ENCODE measurements at places on chromosomes 7 and 10. TPM values are rescaled to one million over a fixed set of nuclear protein-coding genes. Genes with fewer than 3 reads are reported as not detected.

GRCh38 chr7:25788371-25788770 is 363.6 kb upstream of the NFE2L3 start:
- H3K4me1 ChIP-seq: no peaks in the 10 kb centered on the region
- no peaks in the 10 kb centered on the region for H3K36me3 ChIP-seq
- H3K27me3 ChIP-seq: peaks cover 11% of the 10 kb centered on the region
- DNase-seq: no peak
- H3K27ac ChIP-seq: no peak overlapping the region

MARVELD1 gene
- 3.4 TPM for total RNA-seq

- H3K4me3 ChIP-seq: no peak overlapping the region
- DNase-seq: no peak
- H3K27ac ChIP-seq: no peak overlapping the region
- no peaks in the 10 kb centered on the region for H3K27me3 ChIP-seq
- no peaks in the 10 kb centered on the region for H3K36me3 ChIP-seq
- no peaks in the 10 kb centered on the region for H3K4me1 ChIP-seq
Measured at GRCh38 chr7:158365267-158365666, 222.4 kb downstream of the PTPRN2 start.

DNA sequence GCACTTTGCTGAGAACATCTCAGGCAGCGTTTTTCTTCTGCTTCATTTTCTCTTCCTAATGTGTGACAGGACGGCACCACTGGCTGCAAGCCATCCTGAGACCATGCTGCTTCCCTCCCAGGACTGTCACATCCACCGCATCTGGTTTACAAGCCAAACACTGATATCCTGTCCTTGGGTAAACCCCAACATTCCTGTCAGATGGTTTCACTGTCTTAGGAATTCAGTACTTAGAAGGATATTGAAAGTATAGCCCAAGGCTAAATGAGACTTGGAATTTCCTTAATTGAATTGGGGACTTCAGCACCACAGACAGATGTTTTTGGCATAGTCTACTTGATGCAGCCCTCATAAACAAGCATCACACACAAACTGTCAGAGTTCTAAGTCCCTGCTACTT is 74.2 kb upstream of the PLXNA4 start:
- no peak overlapping the region for H3K4me3 ChIP-seq
- no peaks in the 10 kb centered on the region for H3K27me3 ChIP-seq

DNA sequence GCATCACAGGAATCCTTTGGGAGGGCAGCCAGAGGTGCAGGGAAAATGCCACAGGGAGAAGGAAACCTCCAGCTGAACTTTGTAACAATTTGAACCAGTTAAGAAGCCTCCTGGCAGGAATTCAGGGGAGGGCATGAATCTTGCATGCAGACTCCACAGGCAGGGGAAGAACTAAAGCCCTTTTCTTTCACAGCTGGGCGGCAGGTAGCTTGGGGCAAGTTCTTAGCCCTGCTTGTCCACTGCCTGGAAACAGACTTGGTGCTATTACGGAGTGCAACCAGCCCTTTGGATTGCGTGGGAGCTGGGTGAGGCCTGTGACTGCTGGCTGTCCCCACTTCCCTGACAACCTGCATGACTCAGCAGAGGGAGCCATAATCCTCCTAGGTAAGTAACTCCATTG is 51.7 kb upstream of the ADAM12 start:
- H3K27me3 ChIP-seq: no peaks in the 10 kb centered on the region
- H3K4me1 ChIP-seq: no peaks in the 10 kb centered on the region
- H3K27ac ChIP-seq: no peak overlapping the region
- no peak for DNase-seq

DNA sequence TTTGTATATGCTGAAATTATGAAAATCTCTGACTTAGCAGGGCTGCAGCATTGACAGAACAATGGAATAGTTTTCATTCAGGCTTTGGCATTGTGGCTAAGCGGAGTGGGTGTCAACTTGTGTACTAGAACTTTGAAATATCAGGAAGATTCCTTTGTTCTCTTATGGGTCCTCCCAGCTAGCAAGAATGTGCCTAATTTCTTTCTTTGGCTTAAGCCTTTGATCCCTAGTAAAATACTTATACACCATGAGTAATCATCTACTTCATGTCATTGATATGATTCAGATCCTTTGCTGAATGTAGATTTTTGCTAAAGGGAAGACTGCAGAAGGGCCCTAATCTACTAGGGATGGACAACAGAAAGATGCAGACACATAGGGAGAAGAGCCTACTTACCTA is 6.2 kb downstream of the AVL9 start:
- peaks cover 25% of the 10 kb centered on the region for H3K36me3 ChIP-seq
- H3K4me1 ChIP-seq: peaks cover 47% of the 10 kb centered on the region
- H3K27ac ChIP-seq: peak overlapping the region; percentile 74
- no peaks in the 10 kb centered on the region for H3K27me3 ChIP-seq

DNA sequence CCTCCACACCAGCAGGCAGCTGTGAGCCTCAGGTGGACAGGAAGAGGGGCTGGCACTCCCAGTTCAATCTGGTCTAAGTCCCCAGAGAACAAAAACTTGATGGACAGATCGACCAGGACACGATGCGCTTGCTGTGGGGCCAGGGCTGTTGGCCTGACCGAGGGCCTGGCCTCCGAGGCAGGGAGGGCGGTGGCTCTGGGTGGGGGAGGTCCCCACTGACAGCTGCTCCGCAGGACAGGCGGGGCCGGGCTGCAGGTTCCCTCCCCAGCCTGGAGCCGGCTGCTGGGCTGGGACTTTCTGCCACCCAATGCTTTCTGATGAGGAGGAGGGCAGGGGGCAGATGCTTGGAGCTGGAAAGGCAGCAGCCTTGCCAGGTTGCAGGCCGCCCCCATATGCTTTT is 37.4 kb upstream of the ADGRA1 start:
- H3K27me3 ChIP-seq: no peaks in the 10 kb centered on the region
- no peaks in the 10 kb centered on the region for H3K4me1 ChIP-seq
- H3K27ac ChIP-seq: no peak overlapping the region
- no peaks in the 10 kb centered on the region for H3K36me3 ChIP-seq
- no peak overlapping the region for H3K4me3 ChIP-seq
- DNase-seq: no peak

- H3K36me3 ChIP-seq: peaks cover 11% of the 10 kb centered on the region
- no peak overlapping the region for H3K4me3 ChIP-seq
- no peak for DNase-seq
Measured at GRCh38 chr7:133344275-133344674, 91.4 kb downstream of the EXOC4 start.

All from activated T-helper 1 cell treated with anti-CD3 and anti-CD28 coated beads, Interleukin-12 subunit alpha, Interleukin-12 subunit beta, Interleukin-2, Interleukin-4 antibody, amounts not matched to agents 30 ng/mL and 10 ng/mL and 1 ng/mL, durations not matched to agents 14 hours and 24 hours and 36 hours (primary cell).